NCI-H748 treated with DMSO at 0.1 percent for 48 hours (cell line): ENCODE measurements at places on chromosomes 7 and 10.

DNA sequence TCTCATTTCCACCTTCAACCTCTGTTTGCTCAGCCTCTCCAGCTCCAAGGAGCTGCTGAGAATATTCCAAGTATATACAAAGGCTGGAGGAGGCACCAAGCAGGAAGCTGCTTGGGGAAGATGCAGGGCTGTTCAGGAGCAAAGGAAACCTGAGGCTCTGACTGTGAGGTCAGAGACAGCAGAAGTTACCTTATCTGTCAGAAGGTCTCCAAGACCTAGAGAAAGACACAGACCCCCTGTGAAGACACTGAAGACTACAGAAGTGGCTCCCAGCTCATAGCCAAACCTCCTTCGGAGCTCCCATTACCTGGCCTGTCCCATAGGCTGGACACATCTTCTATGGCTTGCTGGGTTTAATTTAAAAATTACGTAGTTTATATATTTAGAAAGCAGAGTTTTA is 53.2 kb downstream of the PKD1L1 start:
- no peak for DNase-seq

DNA sequence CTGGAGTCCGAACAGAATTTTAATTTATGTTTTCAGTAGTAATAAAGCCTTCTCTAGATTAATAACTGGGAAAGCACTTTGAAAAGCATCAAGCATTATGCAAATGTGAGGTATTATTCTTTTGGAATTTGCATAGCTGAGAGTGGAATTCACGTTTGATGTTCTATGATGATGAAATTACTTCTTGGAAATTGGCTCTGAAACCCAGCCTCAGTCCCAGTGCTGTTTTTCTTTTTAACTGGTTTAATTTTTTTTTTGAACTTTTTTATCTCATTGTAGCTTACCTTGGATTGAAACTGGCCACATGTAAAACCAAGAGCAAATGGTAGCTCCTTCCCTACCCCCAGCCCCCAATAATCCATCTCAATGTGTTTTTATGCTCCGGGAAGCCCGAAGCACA is 1.2 kb downstream of the TBXAS1 start:
- DNase-seq: no peak

DNA sequence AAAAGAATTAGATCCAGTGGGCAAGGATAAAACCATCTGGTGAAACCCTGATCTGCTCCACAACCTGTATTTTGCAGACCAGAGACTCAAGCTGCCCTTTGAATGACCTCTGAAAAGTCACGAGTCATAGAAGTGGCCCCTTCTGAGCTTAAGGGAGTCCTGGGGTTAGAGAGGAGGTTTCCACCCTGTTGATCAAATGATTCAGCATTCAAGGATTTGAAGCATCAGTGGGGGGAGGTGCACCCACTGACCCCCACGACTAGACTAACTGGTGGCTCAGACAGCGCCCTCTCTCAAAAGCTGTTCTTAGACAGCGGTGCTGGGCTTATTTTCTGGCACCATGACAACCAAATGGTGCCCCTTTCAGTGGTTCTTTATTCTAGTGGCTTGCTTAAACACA is 44.3 kb downstream of the PLCE1 start:
- no peak for DNase-seq

DNA sequence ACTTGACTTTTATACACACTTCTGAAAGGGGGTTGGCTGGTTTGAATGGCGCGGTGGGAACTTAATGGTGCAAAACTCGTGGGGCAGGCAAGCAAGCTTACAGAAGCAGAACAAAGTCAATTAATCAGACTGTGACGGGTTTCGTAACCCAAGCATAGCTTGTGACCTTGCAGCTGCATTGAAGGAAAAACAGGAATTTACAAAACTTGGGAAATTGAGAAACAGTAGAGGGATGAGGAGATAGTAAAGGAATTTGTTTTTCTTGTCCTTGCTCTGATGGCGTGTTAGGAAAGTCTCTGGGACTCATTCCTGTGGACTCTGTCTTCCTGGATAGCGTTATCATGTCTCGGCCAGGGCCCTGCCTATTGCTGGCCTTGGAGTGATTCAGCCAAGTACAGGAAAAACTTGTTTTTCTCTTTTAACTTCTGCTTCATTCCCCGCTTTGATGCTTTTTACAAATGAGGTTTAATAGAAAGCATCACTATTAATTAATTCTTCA is 220.0 kb upstream of the KCND2 start:
- DNase-seq: no peak

DNA sequence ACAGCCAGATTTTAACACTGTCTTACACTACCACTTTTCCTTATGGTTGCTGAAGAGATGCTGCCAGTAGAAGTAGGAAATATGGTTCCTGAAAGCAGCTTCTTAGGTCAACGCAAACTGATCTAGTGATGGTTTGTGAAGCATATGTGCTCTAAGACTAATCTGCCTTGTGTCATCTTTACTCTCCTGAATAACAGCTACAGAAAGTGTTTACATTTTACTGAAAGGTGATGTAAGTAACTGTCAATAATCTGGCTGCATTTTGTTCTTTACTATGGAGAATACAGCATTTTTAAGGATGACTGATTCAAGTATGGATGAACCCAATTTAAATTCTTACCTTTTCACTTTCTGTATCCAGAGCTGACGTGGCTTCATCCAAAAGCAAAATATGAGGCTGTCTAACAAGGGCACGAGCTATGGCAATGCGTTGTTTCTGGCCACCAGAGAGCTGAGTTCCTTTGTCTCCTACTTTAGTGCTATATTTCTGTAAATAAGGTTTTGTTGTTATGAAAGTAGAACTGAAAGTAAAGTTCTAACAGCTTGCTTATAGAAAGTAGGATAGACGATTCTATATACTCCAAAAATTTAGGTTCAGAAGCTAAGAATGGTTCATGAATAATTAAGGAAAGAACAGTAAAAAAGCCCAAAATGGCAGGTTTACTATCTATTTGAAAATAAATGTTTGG is 30.2 kb upstream of the ABCB4 start:
- DNase-seq: no peak

DNA sequence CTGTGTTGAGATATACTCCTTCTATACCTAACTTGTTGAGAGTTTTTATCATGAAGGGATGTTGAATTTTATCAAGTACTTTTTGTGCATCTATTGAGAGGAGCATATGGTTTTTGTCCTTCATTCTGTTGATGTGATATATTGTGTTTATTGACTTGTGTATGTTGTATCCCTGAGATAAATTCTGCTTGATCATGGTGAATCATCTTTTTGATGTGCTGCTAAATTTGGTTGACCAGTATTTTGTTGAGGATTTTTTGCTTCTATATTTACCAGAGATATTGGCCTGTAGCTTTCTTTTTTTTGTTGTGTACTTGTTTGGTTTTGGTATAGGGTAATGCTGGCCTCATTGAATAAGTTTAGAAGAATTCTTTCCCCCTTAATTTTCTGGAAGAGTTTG is 32.4 kb downstream of the NEURL1 start:
- DNase-seq: no peak

- DNase-seq: no peak
Observed at GRCh38 chr7:12716134-12716681, 28.8 kb downstream of the ARL4A start.

DNA sequence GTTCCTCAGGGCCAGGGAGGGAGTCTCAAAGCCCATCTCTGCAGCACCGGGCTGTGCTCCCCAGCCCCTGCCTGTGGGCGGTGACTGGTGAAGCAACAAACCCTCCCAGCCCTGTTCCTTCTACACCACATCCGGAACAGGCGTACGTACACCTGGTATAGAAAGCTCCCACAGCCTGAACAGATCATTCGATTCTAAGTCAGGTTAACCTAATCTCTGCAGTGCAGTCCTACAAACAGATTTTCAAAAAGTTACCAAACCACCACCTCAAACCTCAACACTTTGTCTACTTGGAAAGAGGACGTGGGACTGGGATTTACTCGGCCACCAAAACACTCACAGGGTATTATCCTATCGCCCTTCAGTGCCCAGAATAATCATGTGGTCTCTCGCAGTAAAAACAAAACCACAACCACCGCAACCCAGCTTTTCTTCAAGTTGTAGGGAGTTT is 238.4 kb downstream of the DIP2C start:
- DNase-seq: no peak

DNA sequence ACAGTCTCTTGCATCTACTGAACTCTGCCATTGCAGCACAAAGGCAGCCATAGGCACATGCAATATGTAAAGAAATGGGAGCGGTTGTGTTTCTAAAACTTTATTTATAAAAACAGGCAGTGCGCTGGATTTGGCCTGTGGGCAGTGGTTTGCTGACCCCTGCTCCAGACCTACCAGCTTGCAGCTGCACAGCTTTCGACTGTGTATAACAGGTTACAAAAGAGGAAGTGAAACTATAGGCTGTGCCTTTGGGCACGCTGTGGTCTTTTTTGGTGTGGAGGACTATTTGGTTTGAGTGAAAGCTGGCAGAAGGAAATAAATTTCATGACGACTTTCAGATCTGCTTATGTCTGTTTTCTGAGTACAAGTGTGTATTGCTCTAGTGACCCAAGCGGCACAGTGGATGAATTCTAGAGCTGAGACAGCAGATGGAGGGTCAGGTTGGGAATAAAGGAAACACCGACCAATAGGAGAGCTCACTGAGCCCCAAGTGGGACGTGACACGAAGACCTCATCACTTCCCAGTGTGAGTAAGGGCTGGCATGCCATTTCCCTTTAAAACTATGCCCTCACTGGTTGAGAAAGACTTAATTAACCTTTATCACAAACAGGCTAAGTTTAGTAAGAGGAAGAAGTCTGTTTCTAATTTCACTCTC is 152.7 kb downstream of the ANK3 start:
- DNase-seq: no peak

DNA sequence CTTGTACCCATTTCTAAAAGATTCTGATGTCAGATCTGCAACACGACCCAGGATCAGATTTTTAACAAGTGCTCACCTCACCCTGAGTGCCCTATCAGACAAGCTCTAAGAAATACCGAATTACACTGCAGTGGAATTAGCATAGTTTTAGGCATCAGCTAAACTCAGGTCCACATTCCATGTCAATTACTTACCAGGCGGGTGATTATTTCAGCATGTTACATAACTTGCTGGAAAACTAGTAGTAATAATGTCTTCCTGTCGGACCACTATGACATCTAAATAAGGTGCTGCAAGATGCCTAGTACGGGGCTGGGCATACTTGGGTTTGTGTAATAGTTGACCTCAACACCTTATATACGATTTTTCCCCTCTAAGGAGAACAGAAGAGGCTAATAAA is 21.0 kb downstream of the TRIL start:
- no peak for DNase-seq

DNA sequence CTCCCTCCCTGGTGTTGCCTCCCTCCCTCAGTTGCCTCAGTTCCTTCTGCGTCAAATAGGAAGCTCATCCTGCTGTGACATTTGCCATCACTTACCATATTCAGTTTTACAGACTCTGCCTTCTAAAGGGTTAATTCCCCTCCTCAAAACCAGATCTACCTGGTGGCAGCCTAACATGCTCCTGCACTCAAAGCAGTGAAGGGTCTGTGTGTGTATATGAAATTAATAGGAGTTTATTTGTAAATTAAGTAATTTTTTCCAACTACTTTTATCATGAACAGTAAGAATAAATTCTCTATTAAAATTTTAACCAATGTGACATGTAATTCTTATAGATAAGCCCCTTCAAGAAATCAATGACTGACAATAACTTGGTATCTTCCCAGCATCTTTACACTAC is 158.6 kb upstream of the INSYN2A start:
- no peak for DNase-seq

GRCh38 chr10:26485150-26485941 is 47.2 kb downstream of the APBB1IP start:
- DNase-seq: no peak

- no peak for DNase-seq
Observed at GRCh38 chr10:19828278-19829049, 12.2 kb downstream of the PLXDC2 start.

- no peak for DNase-seq
Observed at GRCh38 chr7:142328551-142328950, 70.7 kb upstream of the PRSS58 start.

DNA sequence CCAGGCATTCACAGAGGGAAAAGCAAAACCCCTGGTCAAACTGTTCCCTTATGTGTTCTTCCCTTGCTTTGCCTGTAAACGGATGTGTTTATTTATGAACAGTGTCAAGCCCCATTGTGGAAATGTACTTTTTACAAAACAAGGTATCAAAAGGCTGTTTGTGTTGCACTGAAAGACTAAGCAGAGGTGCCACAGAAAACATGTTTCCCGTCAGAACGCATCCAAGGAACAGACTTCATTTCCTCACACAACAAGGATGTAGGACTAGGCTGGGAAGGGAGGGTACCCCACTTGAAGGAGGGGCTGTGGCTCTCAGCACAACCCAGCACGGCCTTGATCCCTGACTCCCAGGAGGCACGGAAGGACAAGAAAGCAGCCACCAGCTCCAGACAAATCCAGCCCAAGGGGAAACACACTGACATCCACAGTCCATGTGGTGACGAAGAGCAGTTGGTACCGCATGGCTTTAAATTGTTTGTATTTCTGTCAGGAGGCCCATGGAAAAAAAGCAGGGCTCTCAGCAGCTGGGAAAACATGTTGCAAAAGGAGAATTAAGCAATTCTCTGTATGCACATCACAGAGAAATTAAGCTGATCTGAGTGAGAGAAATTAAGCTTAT is 85.6 kb downstream of the RNF216 start:
- DNase-seq: no peak

DNA sequence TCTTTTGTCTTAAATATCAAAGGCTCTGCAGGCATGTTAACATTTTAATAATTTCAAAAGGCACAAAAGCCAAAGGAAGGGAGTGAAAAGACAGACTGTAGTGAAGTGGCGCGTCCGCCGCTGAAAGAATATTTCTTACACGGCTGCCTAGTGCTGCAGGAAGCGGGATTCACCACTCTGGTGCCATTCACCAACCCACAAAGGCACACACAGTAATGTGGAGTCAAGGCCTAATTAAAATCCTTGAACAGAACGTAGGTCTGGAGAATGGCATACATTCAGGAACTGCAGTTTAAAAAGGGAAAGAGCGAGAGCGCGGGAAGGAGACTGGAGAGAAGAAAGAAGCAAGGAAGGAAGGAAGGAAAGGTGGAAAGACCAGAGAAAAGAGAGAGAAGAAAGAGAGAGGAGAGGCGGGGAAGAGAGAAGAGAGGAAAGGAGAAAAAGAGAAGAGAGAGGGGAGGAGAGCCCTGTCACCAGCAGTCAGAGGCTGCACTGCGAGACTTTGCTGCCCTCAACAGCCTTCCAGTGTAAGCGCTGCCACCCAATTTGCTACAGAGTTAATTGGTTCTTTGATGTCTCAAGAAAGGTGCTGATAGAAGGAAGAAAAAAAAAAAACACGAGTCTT is 554.0 kb downstream of the MDFIC start:
- DNase-seq: peak; percentile 53

- no peak for DNase-seq
Observed at GRCh38 chr7:4626318-4626845, 55.7 kb upstream of the FOXK1 start.

- no peak for DNase-seq
Observed at GRCh38 chr10:29671228-29671780, 36.5 kb upstream of the SVIL start.
